ENCODE measurements at places on chromosomes 16 and 17.

DNA sequence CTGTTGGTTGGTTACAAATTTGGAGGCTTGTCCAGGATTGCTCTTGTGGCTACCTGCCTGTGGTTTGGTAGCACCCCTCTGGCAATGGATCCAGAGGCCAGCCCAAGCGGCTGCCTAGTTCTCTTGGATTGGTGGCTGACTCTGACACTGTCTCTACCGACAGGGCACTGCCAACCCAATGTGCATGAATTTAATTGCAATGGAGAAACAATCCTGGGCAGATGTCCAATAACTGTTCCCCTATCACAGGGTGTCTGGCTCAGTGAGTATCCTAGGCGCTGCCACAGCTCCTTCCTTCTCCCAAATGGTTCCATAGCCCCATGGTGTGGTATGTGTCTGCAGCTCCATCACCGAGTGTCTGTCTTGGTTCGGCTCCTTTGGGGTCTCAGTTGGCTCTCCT, 19.5 kb downstream of the N4BP1 start:
- DNase-seq: no peak

GRCh38 chr17:47611372-47612350, 38.1 kb upstream of the KPNB1 start:
- no peak for DNase-seq

DNA sequence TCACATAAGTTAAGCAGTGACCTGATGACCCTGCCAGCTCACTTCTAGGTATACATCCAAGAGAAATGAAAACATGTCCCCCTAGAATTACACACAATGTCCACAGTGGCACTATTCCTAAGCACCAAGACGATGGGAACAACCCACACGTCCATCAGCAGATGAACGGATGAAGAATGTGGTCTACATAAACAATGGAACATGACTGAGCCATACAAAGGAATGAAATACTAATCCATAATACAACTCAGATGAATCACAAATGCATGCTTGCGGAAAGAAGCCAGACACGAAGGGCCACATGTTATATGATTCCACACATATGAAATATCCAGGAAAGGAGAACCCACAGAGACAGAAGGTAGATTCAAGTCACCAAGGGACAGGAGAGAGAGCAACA, 17.4 kb downstream of the USP22 start:
- no peak for DNase-seq

- DNase-seq: no peak
Observed at GRCh38 chr17:82246365-82247181, 17.7 kb downstream of the SLC16A3 start.

- no peak for DNase-seq
Observed at GRCh38 chr17:1174263-1174880, 5.4 kb downstream of the ABR start.

GRCh38 chr16:20910781-20911321, 10.3 kb downstream of the LYRM1 start:
- DNase-seq: peak; percentile 66

GRCh38 chr17:63837962-63838600, 4.4 kb downstream of the SMARCD2 start:
- DNase-seq: no peak

DNA sequence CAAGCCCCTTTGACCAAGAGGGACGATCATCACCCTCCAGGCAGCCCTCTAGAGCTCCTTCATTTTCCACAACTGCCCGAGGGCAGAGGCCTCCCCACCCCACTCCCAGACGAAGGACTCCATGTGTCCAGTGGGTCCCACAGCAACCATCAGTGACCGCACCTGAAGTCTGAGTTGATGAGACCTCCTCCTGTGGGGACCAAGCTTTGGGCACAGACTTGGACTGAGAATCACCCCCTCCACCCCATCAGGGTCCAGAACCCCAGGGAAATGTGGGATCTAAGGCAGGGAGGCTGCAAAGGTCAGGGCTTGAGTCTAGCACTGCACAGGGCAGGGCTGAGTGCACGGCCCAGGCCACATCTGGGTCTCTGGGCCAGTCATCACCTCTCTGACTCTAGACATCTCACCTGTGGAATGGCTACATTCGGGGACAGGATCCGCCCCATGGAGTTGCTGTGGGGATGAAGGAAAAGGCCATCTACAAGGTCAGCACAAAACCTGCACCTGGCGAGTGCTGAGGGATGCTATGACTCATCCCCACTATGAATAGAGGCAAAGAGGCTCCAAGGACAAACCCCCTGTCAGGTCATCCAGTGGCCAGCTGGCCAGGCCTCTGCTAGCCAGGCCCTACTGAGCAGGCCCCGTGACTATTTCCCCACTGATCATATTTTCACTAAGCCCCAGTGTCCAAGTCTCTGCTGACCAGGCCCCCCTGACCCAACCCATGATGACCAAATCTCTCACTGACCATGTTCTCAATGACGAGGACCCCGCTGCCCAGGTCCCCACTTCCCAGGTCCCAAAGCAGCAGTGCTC, 38.4 kb downstream of the TNFRSF13B start:
- DNase-seq: no peak

- no peak for DNase-seq
Observed at GRCh38 chr17:81396278-81396721, 1.0 kb downstream of the BAHCC1 start.

DNA sequence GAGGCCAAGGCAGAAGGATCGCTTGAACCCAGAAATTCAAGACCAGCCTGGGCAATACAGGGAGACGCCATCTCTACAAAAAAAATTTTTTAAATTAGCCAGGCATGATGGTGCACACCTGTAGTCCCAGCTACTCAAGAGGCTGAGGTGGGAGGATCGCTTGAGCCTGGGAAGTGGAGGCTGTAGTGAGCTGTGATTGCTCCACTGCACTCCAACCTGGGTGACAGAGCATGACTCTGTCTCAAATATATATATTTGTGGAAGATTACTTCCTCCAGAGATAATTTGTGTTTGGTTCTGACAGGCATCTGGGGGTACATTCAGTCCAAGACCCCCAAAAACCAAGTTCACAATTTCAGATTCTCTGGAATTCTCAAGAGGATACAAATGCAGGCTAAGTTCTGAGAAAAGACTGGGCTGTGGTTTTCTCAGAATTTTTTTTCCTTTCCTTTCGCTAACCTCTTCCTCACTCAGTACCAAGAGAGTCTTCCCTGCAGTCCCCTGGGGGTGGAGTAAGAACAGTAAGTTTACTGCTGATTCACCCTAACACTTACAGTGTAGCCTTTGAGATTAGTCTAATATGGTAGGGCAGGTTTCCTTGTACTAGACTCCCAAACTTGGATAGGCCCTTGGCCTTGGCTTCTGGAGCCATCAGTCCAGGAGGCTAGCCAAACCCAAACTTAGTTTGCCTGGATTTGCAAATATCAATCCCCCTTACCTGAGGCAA, 15.1 kb downstream of the GSDMB start:
- DNase-seq: peak; percentile 63

DNA sequence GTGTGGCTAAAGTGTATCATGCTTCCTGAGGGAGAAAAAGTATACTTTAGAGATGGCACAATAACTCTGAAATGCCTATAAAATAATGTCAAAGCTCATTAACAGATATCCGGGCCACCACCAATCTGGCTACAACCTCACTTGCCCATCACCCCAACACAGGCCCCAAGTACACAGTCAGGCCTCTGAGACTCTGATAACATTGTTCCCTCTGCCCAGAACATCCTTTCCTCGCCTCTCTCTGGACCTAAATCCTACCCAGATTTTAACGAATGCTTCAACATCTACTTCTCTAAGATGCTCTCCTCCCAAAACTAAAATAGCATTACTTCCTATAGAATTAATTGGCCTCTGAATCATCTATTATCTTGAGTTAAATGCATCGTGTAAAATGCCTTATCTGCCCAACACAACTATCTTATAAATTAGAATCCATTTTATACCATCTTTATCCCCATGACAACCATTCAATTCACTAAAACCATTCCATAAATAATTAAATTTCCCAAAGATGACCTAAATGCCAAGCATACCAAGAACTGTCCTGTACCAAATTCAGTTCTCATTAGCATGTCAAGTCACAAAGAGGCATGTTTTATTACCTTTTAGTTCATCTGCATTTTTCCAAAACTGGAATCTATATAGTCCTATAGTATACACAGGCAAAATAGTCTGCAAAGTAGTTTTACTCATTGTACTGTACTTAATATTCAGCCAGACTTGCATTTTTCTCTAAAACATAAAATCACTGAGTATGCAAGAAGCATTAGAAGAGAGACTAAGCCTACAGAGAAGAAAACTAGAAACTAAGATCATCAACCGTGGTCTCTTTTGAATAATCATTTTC, 15.7 kb downstream of the HELZ start:
- no peak for DNase-seq

- DNase-seq: no peak
Observed at GRCh38 chr17:52546990-52547389, 388.5 kb upstream of the CA10 start.

GRCh38 chr17:66326476-66327047, 24.1 kb downstream of the PRKCA start:
- DNase-seq: no peak

- DNase-seq: no peak
Observed at GRCh38 chr17:66951605-66951953, 12.9 kb upstream of the CACNG4 start.

GRCh38 chr17:31313982-31314781, at the start of gene EVI2B:
EVI2B (minus strand) TSS chr17:31314054; CDS start chr17:31305609, 8,445 bp downstream.
- DNase-seq: peak; percentile 72

GRCh38 chr17:56577843-56578204, 15.7 kb upstream of the NOG start:
- DNase-seq: no peak

Measured in activated CD4-positive, alpha-beta T cell treated with anti-CD3 and anti-CD28 coated beads, Interleukin-2, Interleukin-6, amounts not matched to agents 100 ng/mL and 50 ng/mL, durations not matched to agents 16 hours and 8 hours (primary cell).